ENCODE measurements at places on chromosomes 12 and 14.
A peak's percentile ranks its signal among the peaks of the same experiment; 100 is the strongest.

GRCh38 chr12:106239951-106240335, 7.9 kb downstream of the CKAP4 start:
- DNase-seq: no peak

- DNase-seq: no peak
These were observed 19.9 kb downstream of the NEUROD4 start for GRCh38 chr12:55039395-55040354.

GRCh38 chr12:3885277-3886094, 12.3 kb upstream of the PARP11 start:
- peak; percentile 11 for DNase-seq

DNA sequence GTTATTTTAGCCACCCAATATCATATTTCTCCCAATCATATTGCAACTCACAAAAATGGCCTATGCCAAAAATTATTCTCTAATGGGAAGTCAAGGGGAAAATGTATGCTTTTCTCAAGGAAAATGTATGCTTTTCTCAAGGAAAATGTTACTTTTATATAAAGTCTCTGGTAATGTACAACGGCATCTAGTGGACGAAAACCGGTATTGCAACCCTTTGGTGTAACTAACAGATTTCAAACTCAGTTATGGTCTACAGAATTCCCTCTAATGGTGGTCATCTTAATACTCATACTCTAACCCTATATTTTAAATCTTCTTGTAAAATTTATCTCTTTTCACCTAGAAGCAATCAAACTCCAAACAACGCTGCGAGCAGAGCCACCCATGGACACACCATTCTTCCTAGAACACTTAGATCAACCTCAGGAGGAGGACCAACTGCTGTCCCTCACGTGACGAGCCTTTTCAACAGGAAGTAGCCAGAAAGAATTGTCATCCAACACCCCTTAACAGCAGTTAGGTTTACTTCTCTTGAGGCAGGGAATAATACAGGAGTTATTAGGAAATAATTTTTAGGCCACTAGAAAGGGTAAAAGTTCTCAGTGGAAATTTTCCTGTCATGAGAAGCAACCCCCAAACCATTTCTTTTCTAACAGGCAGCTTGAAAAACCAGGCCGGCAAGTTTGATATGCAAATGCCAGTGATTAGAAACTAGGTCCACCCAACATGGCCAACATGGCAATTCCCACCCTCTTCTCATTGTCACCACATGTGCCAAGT, 20.1 kb downstream of the APOBEC1 start:
- peak; percentile 48 for DNase-seq

- DNase-seq: no peak
These were observed 325.5 kb upstream of the RTL1 start for GRCh38 chr14:101228949-101229541.

GRCh38 chr14:67167420-67168109, 21.7 kb upstream of the GARIN2 start:
- DNase-seq: no peak

DNA sequence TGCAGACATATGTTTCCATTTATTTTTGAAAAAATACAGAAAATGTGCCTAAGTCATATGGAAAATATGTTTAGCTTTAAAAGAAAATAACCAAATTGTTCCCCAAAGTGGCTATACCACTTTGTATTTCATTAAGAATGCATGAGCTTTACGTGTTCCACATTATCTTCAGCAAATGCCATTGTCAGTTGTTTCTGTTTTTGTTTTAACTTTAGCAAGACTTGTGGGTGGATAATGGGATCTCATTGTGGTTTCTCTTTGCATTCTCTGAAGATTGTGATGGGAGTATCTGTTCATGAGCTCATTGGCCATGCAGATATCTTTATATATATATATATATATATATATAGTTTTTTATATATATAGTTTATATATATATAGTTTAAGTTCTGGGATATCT, 181.5 kb downstream of the CCER1 start:
- peak; percentile 0 for DNase-seq

- no peak for DNase-seq
These were observed 99.8 kb upstream of the WSCD2 start for GRCh38 chr12:108029051-108029835.

- DNase-seq: no peak
These were observed 275.7 kb downstream of the ITPR2 start for GRCh38 chr12:26557326-26557725.

GRCh38 chr14:75861161-75861621, 120.6 kb downstream of the TGFB3 start:
- DNase-seq: peak; percentile 23

- peak; percentile 47 for DNase-seq
These were observed 6.4 kb downstream of the SLC15A4 start for GRCh38 chr12:128817111-128818015.

DNA sequence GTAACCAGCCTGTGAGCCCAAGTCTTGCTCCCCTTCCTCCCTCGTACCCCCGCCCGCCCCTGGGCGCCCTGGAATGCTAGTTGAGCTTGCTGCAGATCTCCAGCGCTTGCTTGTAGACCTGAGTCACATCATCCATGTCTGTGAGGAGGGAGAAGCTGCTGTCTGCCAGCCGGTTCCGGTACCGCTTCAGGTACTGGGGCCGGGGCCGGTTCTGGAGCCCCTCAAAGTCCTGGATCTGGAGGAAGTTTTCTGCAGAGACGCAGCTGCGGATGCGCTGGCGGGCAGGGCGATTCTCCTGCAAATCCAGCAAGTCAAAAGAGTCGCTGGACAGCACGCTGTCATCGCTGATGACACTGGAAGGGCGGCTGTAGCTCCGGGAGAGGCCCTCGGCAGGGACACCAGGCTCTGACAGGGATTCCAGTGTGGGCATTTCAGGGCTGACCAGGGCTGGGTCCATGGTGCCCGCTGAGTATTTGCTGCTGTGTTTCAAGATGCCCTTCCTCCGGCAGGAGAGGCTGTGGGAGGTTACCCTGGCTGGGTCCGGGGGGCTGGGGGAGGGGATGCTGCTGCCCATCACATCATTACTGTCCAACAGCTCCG, 71.9 kb downstream of the NUAK1 start:
- DNase-seq: no peak

GRCh38 chr12:55818140-55818728, 393 bp downstream of the ORMDL2 start:
- DNase-seq: peak; percentile 63

DNA sequence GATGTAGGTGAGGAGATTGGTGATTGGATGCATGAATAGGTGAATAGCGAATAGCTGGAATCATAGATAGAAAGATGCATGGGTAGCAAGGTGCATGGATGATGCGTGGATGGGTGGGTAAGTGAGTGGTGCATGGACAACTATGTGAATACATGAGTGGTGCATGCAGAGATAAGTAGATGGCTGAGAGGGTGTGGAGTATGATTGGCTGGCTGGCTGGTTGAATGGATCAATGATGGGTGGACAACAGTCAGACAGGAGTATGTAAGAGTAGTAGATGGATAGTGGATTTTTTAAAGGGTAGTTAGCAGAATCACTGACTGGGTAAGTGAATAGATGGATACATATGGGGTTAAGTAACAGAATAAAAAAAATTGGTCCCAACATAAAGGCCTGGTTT, 33.9 kb downstream of the SERPINA3 start:
- no peak for DNase-seq

- no peak for DNase-seq
These were observed 5.3 kb downstream of the KCNH3 start for GRCh38 chr12:49543914-49544815.

GRCh38 chr14:22052795-22053194, 379.2 kb upstream of the OR4E1 start:
- DNase-seq: no peak

- DNase-seq: no peak
These were observed 219.8 kb upstream of the ATP2B1 start for GRCh38 chr12:89928467-89928866.

- no peak for DNase-seq
These were observed 195.2 kb upstream of the LRIG3 start for GRCh38 chr12:59115526-59115925.

GRCh38 chr12:108561852-108562347, 496 bp upstream of the ISCU start:
- no peak for DNase-seq

DNA sequence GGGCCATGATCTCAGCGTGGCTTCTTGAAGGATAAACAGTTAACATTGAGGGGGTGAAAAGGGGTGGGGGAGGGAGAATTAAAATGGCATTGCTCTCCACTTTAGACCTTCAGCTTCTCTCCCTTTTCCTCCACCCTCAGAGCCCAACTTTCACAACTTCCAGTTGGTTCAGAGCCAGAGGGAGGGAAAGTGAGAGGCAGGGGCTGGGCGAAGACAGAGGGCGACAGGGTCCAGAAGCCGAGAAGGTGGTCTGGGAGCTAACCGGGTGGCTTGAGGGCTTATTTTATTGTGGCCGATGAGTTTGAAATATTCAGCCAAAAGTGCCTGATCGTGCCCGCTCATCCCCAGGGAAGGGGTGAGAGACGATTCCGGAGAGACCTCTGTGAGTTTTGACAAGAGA, 4.1 kb downstream of the BMP4 start:
- DNase-seq: no peak

- no peak for DNase-seq
These were observed 119.0 kb upstream of the SLC38A2 start for GRCh38 chr12:46491548-46491947.

- no peak for DNase-seq
These were observed 60.9 kb upstream of the RFX4 start for GRCh38 chr12:106521901-106522300.

DNA sequence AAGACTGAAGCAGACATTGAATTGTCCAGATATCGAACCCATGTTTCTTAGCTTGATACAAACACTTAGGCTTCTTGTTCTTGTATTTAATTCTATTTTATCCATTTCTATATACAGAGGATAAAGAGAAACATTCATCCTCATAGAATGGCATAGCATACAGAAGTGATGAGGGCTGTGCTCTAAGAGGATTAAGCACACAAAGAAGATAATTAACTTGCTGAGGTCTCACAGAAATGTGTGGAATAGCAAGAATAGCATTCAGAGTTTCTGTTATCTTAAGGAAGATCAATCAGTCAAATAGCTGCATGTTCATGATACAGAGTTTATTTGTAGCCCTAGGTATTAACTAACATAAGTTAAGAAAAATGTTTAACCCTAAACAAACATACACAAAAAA, 27.3 kb upstream of the STRAP start:
- DNase-seq: no peak

- no peak for DNase-seq
These were observed 1.4 kb downstream of the GNB3 start for GRCh38 chr12:6842075-6842474.

DNA sequence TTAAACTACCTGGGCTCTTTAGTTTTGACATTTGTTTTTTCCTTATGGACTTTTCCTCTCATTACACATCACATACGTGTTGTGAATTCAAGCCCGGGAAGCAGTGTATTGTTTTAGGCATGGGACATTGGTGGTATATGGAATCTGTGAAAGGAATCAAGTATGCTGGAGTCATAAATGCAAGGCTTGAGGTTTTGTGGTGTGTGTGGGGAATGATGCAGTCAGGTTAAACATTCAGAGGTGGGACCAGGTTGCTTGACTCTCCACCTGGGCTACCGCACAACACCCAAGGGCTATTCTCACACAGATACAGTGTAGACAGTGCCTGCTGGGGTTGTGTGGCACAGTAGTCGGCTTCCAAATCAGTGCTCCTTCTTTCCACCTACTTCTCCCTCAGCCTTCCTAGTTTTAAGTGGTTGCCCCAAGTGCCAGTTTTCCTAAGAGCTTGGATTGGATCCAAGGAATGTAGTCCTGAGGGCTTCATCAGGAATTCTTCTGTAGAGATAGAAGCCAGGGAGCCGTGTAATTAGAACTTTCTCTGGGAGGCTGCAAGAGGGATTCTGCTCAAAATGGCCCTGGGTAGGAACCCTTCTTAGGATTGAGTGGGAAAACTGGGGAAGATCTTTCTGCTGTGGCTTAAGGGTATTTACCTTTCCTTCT, 243.7 kb downstream of the C12orf75 start:
- no peak for DNase-seq

DNA sequence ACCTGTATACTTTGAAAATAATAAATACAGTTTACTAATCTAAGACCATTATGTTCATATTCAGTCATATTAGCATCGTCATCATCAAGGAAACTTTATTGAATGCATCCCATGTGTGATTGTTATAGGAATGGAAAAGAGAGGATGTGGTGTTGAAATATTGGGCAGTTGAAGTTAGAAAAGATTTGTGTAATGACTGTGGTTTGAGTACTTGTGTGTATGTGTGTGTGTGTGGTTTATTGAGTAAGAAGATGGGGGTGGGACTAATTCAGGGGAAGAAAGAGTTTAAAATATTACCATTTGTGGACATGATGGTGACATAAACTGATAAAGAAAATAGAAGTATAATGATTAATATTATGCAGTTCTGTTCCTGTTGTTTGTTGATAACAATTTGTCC, 238.7 kb upstream of the SEL1L start:
- no peak for DNase-seq

GRCh38 chr14:92585981-92586937, 72.7 kb downstream of the RIN3 start:
- peak; percentile 78 for DNase-seq

DNA sequence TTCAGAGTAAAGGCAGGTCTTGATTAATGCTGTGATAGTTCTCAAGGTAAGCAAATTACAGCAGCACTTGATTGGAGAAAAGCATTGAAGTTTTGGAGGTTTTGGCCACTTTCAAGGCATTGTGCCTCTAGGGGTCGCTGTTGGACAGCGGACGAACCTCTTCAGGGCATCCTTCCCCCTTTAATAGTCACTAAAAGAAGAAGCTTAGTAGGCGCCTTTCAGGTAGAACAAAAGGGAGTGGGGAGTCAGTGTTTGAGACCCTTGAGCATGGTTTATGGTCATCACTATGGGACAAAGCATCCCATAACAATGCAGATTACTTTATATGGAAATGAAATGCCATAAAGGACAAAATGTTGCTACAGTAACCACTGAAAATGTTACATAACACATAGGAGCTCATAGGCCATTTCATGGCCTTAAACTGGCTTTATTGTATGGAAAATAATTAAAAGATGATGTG, 199.5 kb upstream of the DCN start:
- DNase-seq: peak; percentile 3

DNA sequence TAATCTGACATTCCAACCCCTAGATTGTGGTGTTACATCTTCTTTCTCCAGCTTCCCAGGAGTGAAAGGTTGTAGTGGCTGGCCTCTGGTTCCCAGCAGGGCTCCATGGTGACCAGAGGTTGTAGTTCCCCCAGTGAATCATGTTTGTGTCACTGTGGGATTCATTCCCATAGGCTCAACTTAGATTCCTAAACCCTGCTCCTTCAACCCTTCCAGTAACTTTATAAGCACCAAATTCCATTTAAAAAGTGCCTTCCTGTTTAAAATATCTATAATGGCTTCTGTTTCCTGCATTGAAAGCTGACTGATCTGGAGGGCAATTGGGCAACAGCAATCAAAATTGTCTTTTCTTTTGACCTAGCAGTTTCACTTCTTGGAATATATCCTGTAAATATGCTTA, 40.5 kb upstream of the TBC1D15 start:
- DNase-seq: peak; percentile 26

DNA sequence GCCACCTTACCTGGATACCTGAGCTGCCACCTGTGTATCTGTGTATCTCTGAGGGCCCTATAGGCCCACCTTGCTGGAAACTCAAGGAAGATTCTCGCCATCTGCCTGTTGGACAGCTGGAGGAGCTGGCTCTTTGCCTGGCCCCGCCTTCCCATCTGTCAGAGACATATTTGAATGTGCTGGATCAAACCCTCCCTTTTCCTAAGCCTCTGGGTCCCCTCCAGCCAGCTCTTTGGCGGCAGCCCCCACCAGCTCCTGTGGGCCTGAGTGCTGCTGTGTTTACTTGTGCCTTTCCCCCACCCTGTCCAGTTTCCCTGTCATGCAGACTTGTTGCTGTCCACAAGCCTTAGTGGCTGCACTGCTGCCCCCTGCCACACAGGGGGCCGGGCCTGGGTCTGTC, 55.9 kb upstream of the SRSF5 start:
- DNase-seq: no peak
